Adipose tissue (tissue), 3 donors: ENCODE measurements at places on chromosomes 4 and X. TPM values are rescaled to one million over a fixed set of nuclear protein-coding genes. Genes with fewer than 3 reads are reported as not detected.

OTC gene
- polyA plus RNA-seq = 2.6 TPM

GJB1 gene
- polyA plus RNA-seq = 102 TPM

RCHY1 gene
- 16.3 TPM for polyA plus RNA-seq

SULT1E1 gene
- 0.10 TPM for polyA plus RNA-seq

MAGEA8 gene
- not detected for polyA plus RNA-seq

UCP1 gene
- polyA plus RNA-seq = 1.8 TPM

FHIP1A gene
- polyA plus RNA-seq = 0.76 TPM

H2BW2 gene
- not detected for polyA plus RNA-seq

IL21 gene
- 1.1 TPM for polyA plus RNA-seq
